EH (cell line): ENCODE measurements at places on chromosomes 6 and 20.
A peak's percentile ranks its signal among the peaks of the same experiment; 100 is the strongest.

GRCh38 chr6:83092756-83093399, 25.4 kb downstream of the DOP1A start:
- DNase-seq: peak; percentile 55

DNA sequence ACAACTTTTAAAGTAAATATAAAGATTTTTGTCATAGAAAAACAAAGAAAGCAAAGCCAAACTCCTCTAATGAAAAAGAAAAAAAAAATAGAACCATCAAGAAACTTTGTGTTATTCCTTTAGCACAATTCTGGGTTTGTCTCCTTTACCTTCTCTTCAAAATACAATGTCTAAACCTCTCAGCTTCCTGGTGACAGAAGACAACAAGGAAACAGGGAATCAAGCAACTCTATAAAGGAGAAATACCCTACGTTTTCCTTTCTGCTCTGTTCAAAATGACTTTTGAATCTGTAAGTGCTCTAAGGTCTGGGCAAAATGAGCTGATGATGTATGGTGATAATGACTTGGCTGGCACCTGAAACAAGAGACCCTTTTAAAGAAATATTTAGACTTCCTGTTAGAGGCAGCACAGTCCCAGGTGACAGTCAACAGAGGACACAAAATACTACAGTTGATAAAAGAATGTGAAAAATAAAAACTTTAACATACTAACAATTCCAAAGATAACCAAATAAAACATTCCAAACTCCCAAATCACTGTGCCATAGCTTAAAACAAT, 101.4 kb downstream of the PRDM1 start:
- DNase-seq: peak; percentile 17

GRCh38 chr20:37294262-37294981, 5.0 kb downstream of the MANBAL start:
- peak; percentile 84 for DNase-seq

DNA sequence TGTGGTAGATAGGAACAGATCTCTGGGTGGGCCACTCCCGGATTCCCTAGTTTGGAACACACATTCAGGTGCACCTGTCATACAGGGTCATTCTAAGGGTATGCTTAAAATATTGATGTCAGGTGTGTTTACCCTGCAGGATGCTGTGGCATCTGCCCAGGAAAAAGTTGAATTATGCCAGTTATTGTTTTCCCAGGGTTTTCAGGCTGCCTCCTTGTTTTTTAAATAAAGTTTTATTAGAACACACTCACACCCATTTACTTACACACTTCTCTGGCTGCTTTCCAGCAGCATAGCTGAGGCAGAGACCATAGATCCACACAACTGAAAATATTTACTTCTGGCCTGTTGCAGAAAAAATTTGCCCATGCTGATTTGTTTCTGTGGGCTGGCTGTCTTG, 76.5 kb downstream of the PHACTR3 start:
- no peak for DNase-seq

DNA sequence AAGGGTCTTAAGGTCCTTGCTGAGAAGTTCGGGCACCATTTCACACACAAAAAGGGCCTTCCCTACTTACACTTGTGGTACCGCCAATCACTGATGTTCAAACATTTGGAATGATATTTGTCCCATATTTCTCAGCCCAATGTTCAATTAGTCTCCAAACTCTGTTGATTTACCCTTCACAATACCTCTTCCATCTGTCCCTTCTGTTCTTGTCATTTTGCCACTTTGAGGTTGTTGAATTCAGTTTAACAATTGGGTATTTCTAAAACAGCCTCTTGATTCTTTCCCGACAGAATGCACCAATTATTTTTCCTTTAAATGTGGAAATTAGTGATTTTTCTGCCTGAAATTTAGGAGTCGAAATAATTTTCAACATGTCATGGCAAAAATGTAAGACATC, 46.2 kb downstream of the NOX3 start:
- DNase-seq: no peak

DNA sequence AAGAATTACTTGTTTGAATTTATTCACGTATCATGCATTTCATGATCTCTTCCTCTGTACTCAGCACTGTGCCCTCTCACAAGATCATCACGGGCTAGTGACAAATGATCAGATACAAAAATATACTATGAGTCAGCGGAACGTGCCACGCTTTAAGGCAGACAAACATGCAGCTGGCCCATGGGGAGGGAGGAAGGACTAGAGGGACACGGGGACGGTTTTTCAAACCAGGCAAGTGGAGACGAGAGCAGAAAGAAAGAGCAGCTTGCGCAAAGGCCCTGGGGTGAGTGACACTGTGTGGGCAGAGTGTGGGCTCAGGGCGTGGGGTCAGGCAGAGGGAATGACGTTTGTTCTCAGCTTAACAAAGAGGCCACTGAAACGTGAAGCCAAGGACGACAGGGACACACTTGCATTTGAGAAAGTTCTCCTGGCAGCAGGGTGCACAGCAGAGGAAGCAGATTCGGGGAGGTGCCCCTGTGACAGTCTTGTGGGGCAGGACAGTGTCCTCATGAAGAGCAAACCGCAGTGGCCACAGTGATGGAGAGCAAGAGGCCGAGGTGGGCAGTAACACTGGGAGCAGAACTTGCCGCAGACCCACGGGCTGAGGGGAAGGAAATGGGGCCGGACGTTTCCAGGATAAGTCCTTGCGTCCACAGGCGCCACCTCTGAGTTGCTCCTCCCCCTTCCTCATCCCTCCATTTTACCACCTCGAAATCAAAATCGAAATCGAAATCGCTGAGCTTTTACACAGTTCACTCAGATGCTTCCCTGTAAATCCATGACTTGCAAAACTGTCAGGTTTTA, 6.9 kb upstream of the RPS6KA2 start:
- DNase-seq: peak; percentile 50
